ENCODE measurements at places on chromosomes 2 and 18. TPM values are rescaled to one million over a fixed set of nuclear protein-coding genes. Genes with fewer than 3 reads are reported as not detected.

DNA sequence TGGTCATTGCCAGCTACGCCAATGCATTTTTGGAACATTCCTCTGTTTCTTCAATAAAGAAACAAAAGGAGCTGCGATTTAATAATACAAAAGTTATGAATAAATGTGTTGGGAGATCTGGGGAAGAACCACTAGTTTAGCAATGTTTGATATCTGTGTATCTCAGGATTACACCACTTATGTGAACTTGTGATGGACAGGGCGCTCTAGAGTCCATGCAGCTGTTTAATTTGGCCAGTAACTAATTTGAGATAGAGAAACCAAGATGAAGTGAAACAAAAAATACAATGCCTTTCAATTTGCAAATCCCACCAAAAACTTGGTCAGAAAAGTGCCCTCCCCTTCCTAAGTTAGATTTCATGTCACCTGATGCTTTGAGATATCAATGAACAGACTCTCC, 6.8 kb upstream of the DCDC2C start:
- H3K4me3 ChIP-seq, result no peak overlapping the region
- H3K27ac ChIP-seq, result no peak overlapping the region
- no peaks in the 10 kb centered on the region for H3K36me3 ChIP-seq
- no peaks in the 10 kb centered on the region for H3K4me1 ChIP-seq
- peaks cover 24% of the 10 kb centered on the region for H3K27me3 ChIP-seq

DNA sequence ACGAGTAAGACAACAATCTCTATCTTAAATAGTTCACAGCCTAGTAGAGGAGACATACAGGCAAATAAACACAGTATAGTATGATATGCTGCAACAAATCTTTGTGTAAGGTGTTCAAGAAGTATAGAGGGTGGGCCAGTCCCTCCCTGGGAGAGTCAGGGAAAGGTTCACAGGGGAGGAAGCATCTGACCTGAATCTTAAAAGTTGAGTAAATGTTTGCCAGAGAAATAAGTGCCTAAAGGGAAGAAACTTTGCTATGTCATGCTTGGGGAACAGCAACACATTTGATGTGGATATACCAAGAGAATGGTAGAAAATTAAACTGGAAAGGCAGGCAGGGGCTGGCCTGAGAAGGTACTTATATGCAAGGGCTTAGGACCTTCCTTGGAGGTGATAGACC, 125.7 kb upstream of the CYP26B1 start:
- H3K27me3 ChIP-seq, result no peaks in the 10 kb centered on the region

- peaks cover 4% of the 10 kb centered on the region for H3K27me3 ChIP-seq
- H3K36me3 ChIP-seq, result no peaks in the 10 kb centered on the region
- no peak overlapping the region for H3K4me3 ChIP-seq
- no peak for DNase-seq
- H3K27ac ChIP-seq, result no peak overlapping the region
Observed at GRCh38 chr2:200156166-200156835, 150.2 kb upstream of the SPATS2L start.

DNA sequence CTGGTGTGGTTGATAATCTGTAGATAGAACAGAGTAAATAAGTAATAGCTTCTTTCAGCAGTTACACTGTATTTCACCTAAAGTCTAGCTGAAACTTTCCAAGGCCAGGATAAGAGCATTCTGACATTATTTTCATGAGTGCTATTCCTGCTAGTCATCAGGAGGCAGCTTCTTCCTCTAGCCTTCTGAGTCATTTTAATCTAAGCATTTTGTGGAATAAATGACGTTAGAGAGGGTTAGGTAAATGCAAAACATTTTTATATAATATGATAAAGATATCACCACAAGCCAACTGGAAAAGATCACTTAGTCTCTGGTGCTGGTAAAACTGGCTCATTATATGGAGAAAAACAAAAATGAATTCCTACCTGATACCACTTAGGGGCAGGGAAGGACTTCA, 138.5 kb downstream of the MEP1B start:
- peaks cover 9% of the 10 kb centered on the region for H3K27me3 ChIP-seq
- DNase-seq, result no peak
- H3K36me3 ChIP-seq, result no peaks in the 10 kb centered on the region
- H3K4me3 ChIP-seq, result no peak overlapping the region

HS1BP3 gene
- 12.8 TPM for total RNA-seq

BARD1 gene
- total RNA-seq, result 44.6 TPM

GRCh38 chr18:12432196-12432595, 24.5 kb downstream of the PRELID3A start:
- peaks cover 4% of the 10 kb centered on the region for H3K36me3 ChIP-seq
- H3K4me3 ChIP-seq, result no peak overlapping the region
- H3K4me1 ChIP-seq, result peaks cover 2% of the 10 kb centered on the region

All from activated CD8-positive, alpha-beta memory T cell treated with anti-CD3 and anti-CD28 coated beads, Interleukin-2, amount 10 ng/mL, durations not matched to agents 7 days and 5 days (primary cell).